ENCODE measurements at places on chromosomes 5 and 9.

DNA sequence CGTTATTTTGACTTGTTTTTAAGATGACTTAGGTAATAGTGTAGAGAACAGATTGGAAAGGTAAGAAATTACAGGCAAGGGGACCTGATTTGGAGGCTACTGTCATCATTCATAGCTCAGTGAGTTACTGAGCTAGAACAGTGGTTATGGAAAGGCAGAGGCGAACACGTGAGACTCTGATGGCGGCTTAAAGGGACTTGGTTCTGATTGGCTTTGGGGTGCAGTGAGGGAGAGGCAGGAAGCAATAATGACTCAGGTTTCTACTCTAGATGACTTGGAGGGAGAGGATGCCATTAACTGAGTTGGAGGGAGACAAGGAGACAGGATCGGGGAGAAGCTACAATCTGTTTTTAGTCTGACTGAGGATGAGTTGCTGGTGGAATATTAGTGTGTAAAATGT, 3.0 kb downstream of the F2RL2 start:
- DNase-seq, result no peak

DNA sequence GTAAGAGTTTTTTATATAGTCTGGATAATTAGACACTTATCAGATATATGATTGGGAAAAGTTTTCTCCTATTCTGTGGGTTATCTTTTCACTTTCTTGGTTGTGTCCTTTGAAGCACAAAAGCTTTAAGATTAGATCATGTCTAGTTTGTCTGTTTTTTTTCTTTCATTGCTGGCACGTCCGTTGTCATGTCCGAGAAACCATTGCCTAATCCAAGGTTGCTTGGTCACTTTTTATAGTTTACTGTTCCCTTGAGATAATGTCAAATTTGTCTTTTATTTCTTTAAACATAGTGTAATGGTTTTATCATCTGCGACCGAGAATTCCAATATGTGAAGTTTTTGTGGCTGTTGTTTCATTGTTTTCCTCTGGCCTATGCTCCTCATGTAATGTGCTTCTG, 28.8 kb downstream of the GARNL3 start:
- DNase-seq, result no peak

- DNase-seq, result no peak
These were observed 344.1 kb downstream of the ADAMTS6 start for GRCh38 chr5:65137631-65138030.

GRCh38 chr5:109529520-109529919, 119.7 kb upstream of the PJA2 start:
- DNase-seq, result no peak

GRCh38 chr9:132595319-132595718, 12.9 kb downstream of the BARHL1 start:
- no peak for DNase-seq

- no peak for DNase-seq
These were observed 65.2 kb upstream of the RNF130 start for GRCh38 chr5:180136630-180137381.

DNA sequence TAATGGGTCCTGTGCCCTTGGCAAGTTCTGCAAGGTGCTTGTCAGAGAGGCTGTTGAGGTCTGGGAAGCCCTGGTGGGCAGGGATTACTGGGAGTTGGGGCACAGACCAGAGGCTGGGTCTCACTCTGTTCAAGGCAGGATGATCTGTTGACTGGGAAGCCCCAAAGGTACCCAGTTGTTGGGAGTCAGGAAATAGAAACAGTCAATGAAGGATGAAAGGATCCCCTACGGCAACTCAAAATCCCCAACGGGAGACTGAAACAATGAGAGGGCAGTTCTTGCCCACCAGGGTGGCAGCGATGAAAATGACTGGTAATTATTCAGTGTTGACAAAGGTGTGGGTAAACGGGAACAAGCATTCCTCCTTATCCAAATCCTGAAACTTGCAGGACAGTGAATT, 31.2 kb downstream of the BNIP1 start:
- DNase-seq, result no peak

DNA sequence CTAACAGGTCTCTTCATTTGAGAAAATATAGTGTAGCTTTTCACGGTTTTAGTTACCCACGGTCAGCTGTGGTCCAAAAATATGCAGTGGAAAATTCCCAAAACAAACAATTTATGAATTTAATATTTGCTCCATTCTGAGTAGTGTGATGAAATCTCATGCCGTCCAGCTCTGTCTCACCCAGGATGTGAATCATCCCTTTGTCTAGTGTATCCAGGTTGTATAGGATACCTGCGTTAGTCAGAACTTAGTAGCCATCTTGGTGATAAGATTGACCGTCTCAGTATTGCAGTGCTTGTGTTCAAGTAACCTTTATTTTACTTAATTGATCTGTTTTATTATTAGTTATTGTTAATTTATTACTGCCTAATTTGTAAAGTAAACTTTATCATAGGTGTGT, 41.1 kb downstream of the NDUFS4 start:
- DNase-seq, result no peak

DNA sequence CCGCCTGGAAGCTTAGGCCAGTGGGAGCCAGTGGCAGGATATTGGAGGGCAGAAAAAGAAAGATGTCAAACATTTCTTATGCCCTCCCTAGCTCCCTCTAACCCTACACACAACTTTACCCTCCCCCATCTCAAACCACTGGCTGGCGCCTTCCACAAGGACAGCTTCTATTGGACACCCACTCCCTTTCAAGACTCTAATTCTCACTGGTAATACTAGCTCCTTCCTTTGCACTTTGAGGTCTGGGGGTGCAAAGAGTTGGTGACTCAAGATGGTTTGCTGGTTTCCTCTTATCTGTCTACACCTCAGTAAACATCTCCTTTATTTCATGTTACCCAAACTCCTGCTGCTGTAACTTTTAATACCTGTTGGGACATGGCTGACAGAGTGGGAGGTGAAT, 11.6 kb upstream of the ITGA1 start:
- no peak for DNase-seq

GRCh38 chr5:26669523-26669922, 368.9 kb downstream of the CDH9 start:
- DNase-seq, result no peak

DNA sequence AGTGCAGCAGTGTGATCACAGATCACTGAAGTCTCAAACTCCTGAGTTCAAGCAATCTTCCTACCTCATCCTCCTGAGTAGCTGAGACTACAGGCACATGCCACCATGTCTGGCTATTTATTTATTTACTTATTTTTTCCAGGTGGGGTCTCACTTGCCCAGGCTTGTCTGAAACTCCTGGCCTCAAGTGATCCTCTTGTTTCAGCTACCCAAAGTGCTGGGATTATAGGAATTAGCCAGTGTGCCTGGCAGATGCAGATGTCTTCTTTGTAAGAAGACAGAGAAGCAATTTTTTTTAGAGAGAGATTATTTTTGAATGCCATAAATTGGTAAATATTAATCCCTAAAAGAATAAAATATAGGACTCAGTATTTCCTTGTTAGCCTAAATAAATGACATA, 54.3 kb downstream of the CHSY3 start:
- DNase-seq, result no peak

GRCh38 chr9:37897665-37898064, 6.3 kb downstream of the SLC25A51 start:
- no peak for DNase-seq

DNA sequence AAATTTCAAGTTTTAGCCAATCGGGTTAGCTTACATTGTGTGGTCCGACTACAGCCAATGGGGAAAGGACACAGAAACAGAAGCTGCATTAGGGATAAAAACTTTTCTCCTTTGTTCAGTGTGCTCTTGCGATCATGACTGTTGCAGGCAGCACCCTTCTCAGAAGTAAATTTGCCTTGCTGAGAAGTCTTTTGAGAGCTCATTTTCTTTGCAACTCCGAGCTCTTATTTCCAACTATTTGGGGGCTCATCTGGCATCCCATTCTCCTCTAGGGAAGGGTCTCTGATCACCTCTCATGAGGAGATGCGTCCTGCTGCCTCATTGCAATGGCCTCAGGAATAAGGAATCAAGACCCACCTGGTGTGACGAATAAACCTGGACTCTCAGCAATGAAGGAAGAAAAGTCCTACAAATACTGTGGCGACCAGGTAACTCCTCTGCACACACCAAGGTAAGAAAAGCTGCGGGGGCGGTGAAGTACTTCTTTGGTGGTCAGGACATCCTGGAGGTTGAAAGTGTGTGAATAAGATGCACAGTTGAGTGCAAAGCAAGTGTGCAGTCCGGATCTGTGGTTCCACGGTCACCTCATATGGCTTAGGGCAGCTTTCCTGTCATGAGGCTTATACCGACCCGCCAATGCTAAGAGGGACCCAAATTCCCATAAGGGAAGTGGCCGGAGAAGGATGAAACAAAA, 20.4 kb downstream of the CNOT8 start:
- DNase-seq, result no peak

DNA sequence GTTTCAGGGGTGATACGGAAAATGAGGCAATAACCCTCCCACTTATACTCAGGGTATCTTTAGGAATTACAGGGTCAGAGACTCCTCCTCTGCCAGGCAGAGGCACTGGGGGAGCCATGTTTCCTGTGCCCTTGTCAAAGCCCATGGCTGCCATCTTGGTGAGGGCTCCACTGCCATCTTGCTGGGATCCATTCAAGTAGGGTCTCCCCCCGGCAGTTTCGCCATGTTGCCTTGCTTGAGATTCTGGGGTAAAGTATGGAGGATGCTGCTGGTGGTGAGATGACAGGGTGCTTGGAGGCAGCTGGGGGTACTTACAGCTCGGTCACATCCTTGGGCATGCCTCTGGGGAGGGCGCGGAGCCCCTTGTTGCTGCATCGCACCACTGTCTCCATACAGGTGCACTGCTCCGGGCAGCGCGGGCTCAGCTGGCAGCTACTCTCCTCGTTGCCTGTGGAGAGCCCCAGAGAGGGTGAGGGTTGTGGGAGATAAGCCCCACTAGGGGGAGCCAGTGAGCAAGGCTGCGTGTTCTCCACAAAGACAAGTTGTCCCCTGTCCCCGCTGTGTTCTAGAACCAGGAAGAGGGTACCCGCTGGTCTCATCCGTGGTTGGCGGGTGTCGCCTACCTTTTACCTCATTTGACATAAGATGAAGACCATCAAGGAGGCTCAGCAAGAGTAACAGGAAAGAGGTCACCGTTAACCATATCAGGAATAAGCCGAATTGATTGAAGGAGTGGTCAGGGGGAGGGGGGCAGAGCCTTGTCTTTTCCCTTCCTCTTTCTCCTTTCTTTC, 169.0 kb upstream of the PANK3 start:
- DNase-seq, result no peak

DNA sequence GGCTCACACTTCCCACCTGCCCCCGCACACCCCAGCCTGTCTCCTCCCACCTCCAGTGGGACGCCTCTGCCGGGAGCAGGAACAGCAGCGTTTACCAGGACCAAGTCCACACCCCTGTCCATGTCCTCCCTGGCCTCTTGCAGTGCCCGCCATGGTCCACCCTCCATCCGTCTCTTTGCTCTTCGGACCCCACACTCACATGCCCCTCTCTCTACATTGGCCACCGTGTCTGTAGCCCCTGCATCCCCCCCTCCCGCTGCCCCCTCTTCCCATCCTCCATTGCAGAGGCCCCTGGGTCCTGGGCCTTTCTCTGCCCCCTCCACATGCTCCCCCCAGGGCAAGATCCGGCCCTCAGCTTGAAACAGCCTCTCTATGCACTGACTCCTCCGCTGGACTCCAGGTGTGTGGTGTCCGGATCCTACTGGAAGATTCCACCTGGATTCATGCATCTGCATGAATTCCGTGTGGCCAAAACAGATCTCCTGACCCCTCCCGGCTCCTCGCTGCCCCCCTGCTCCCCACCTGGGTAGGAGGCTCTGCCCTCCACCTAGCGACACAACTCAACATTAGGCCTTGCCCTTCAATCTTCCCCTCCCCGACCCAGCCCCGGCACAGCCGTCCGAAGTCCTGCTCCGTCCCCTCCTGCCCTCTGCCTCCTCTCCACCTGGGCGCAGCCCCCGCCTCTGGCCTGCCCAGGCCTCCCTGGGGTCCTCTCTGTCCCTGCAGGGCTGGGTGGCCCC, 168.5 kb downstream of the OLFM1 start:
- DNase-seq, result no peak

DNA sequence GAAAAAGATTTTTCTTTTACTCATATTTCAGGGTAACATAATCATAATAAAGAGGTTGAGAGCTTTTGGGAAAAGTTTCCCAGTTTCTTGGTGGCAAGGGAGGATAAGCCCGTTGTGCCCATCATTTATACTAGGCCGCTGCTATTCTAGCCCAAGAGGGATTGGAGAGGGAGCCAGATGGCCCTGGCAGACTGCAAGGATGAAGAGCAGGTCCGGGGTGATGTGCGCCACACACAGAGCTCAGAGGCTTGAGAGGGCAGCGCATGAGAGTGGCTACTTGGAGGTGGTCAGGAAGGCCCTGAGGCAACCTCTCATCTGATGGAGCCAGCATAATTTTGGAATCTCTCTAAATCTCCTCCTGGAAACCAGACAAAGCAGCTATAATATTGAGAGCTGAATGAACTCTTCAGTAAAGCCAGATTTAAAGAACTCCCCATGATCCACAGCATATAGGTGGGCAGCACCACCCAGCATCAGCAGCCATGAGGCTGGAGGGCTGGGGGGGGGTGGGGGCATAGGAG, 110.1 kb downstream of the MED27 start:
- DNase-seq, result no peak

GRCh38 chr9:12702160-12702758, 9.1 kb downstream of the TYRP1 start:
- no peak for DNase-seq

GRCh38 chr5:169583101-169583423, 511 bp upstream of the SPDL1 start:
- no peak for DNase-seq

GRCh38 chr9:110099236-110100095, 108.5 kb downstream of the C9orf152 start:
- DNase-seq, result no peak

- DNase-seq, result no peak
These were observed 77.2 kb downstream of the TMC1 start for GRCh38 chr9:72598639-72599038.
